ENCODE measurements at places on chromosomes 13 and 19. TPM values are rescaled to one million over a fixed set of nuclear protein-coding genes. Genes with fewer than 3 reads are reported as not detected.

CNFN gene
- total RNA-seq: 4.1 TPM

ADPRHL1 gene
- total RNA-seq: 5.8 TPM

CFAP97D2 gene
- not detected for total RNA-seq

- DNase-seq: peak; percentile 92
These were observed 2.5 kb downstream of the ICAM5 start for GRCh38 chr19:10292206-10292788.

KIR2DL3 gene
- total RNA-seq: not detected

- DNase-seq: no peak
These were observed 7.9 kb downstream of the PPP1R37 start for GRCh38 chr19:45100846-45101252.

DNA sequence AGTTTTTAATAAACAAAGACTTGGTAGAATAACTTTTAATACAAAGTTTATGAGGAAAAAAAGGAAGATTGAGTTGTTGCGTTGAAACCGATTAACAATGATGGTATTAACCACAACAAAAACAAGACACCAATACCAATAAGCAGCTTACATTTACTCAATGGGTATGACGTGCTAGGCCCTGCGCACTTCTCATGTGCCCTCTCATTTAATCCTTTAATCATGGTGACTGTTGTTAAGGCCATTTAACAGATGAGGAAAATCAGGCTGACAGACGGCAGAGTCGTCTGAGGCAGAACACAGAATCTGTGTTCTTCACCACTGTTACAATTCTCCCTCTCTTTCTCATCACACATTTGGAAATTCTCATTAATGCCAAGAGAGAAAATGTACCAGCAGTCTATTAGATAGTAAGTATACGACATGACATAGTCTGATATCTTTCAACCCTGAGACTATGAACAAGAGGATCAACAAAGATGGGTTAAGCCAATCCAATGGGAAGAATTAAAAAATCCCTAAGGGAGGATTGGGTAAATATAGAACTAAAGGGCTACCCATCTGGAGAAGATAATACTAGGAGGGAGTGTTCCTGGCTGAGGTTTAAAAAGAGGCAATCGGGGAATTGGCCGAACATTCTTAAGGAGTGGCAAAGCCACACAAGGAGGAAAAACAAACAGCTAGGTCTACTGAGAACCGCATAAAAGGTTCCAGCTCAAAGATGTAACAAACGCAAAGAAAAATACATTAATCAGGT lies 54.0 kb downstream of the DOCK9 start:
- no peak for DNase-seq

GRCh38 chr13:55432814-55433213 lies 1707.9 kb upstream of the PRR20A start:
- DNase-seq: no peak

SYDE1 gene
- 4.0 TPM for total RNA-seq

GRCh38 chr19:49362048-49362928 lies at the start of gene TEAD2:
Gene TEAD2, minus strand, starts transcription at chr19:49362416. Its CDS starts 2,341 bp downstream, at chr19:49360075.
- peak; percentile 58 for DNase-seq

ATP4B gene
- total RNA-seq: not detected

DNA sequence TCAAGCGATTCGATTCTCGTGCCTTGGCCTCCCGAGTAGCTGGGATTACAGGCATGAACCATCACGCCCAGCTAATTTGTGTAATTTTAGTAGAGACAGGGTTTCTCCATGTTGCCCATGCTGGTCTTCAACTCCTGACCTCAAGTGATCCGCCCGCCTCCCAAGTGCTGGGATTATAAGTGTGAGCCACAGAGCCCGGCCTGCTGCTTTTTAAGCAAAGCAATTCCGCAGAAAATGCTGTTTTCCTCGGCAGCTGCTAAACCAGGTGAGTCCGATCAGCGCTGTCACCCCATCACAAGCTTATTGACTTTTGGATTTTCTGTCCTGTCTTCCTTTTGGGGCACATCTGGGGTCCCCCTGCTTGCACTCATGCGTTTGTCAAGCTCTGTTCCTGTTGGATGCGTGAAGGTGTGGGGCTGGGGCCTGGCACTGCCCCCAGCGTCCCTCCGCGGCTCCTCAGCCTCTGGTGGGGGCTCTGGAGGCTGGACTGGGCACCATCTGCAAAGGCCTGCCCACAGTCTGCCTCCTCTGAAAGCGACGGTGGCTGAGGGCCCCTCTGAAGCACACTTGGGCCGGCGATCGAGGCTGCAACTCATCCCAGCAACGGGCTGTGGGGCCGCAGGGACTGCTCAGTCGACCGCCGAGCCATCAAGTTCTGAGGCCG lies 25.7 kb downstream of the CEBPG start:
- no peak for DNase-seq

DNA sequence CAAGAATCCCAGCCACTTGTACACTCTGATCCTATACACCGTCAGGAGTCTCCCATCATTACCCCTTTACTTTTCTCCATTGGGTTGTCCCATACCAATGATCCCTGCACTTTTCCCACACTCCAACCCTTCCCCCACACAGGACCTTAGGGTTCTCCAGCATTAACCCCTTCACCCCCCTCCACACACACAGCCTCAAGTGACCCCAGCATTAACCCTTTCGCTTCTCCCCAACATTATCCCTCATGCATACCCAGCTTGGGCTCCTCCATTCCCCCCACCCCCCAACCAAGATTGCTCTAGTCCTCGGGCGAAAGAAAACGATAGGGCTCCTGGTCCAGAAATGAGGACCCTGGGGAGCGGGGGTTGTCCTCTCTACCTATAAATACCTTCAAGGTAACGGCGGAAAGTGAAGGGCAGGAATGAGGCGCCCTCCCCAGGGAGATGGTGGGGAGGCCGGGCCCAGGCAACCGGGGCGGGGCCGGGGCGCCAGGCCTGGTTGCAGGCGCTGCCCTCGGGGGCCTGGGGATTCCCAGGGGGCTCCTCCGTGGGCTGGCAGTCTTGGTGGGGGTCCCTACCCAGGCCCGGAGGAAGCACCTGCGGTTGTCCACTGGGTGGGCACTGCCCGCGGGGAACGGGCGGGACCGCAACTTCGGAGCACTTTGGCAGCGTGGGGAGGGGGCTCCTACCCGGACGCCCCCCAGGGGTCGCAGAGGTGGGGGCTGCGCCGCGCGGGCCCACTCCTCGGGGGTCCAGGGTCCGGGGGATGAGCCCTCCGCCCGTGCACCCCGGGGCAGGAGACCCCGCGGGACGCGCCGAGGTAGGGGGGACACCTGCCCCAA lies 757 bp downstream of the WIZ start:
- peak; percentile 47 for DNase-seq

DNA sequence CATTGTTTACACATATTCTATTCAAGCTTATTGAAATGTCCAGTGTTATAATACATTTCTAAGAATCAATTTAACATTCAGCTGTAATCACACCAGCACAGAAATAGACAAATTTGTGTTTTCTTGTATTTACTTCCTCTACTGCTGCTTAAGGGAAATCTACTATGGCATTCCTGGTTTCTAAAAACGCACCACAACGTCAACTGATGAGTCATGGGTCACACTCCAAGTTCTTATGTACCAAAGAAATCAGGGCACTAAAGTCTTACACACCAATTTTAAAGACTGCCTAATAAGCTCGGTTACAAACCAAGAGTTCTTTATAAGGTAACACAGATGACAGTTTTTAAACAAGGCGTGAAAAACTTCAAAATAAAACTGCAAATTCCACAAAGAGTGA lies 13.2 kb downstream of the LNX2 start:
- DNase-seq: no peak

GRCh38 chr19:18605546-18606280 lies 886 bp downstream of the CRLF1 start:
- DNase-seq: no peak

ATP4A gene
- total RNA-seq: not detected
